Kidney epithelial cell (primary cell): ENCODE measurements at places on chromosomes 4 and X. TPM values are rescaled to one million over a fixed set of nuclear protein-coding genes. Genes with fewer than 3 reads are reported as not detected.

The SLC16A2 gene
- 3.6 and 5.0 TPM in 2 replicates for total RNA-seq

The PCDH11X gene
- not detected in 2 replicates for total RNA-seq

The OTUD6A gene
- not detected in 2 replicates for total RNA-seq

The KDR gene
- total RNA-seq = 1.3 and 1.6 TPM in 2 replicates

The ARHGEF38 gene
- total RNA-seq = 0.42 and 0.75 TPM in 2 replicates

The THOC2 gene
- total RNA-seq = 42.7 and 52.1 TPM in 2 replicates
